Left renal pelvis (tissue), 4 donors: ENCODE measurements at places on chromosomes 2 and 18.
A peak's percentile ranks its signal among the peaks of the same experiment; 100 is the strongest.

DNA sequence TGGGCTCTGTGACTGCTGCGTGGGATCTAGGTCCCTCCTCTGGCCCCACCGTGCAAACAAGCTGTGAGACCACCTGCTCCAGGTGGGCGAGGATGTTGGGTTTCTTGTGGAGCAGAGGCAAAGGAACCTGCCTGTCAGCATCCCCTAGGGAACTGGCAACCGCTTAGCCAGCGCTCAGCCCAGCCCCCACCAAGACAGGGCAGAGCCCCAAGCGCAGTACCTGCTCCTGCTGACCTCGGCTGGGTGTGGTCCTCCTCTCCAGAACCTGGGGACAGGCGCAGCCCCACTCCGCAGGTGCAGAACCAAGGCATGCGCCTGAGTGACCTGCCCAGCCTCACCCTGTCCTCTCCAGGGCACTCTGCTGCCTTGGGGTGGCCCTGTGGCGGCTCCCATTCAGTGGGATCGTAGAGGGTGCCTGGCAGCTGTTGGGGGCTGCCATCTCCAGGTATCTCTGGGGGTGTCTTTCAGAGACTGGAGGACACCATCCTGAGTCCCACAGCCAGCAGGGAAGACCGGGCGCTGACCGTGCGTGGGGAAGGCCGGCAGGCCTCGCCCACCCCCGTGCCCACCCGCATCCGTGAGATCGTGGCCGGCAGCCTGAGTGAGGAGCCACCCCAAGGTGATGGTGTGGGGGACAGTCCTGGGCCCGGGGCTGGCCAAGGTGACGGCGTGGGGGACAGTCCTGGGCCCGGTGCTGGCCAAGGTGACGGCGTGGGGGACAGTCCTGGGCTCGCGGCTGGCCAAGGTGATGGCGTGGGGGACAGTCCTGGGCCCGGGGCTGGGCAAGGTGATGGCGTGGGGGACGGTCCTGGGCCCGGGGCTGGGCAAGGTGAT lies 12.3 kb downstream of the CROCC2 start:
- no peak for DNase-seq

DNA sequence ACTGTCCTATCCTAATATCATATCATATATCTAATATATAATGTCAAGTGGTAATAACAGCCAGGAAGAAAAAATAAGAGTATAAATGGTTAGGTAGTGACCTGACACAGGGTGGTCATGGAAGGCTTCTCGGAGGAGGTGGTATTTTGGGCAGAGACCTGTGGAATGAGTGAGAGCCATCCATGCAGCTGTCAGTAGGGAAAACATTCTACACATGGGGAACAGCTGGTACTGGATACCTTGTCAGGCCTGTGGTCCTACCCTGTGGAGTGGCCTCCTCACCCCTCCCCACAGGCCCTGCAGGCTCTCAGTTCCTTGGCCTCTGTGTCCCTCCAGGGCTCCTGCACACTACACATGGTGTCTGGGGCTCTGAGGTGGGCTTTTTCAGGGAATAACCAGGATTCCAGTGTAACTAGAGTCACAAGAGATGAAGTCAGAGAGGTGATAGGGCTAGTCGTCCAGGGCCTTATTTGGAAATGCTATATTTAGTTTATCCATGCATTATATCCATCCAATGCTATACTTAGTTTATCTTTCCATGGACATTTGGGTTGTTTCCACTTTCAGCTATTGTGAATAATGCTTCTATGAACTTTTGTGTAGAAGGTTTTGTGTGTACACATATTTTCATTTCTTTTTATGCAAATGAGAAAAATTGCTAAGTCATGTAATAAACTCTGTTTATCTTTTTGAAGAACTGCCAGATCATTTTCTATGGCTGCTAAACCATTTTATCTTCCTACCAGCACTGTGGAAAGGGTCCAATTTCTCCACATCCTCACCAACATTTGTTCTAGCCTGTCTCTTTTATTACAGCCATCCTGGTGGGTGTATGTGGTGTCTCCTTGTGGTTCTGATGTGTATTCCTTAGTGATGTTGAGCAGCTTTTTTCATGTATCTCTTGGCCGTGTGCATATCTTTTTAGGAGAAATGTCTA lies 75.6 kb downstream of the TPGS2 start:
- DNase-seq: no peak

- DNase-seq: no peak
These were observed 34.7 kb downstream of the ANKRD29 start for GRCh38 chr18:23627970-23628369.

DNA sequence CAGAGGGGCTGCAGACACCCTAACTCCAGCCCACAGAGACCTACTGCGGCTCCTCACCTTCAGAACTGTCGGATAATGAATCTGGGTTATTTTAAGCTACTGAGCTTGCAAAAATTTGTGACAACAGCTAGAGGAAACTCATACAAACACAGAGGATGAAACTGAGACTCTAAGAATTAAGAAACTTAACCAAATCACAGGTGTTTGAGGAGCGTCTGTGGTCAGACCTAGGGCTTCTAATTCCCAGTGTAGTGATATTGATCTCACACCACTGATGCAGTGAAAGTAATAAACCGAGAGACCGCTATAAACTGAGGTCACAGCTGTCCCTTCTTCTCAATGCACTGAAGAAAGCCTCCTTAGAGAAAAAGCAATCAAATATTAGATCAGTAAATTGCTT lies 110.1 kb downstream of the RGPD3 start:
- DNase-seq: no peak

DNA sequence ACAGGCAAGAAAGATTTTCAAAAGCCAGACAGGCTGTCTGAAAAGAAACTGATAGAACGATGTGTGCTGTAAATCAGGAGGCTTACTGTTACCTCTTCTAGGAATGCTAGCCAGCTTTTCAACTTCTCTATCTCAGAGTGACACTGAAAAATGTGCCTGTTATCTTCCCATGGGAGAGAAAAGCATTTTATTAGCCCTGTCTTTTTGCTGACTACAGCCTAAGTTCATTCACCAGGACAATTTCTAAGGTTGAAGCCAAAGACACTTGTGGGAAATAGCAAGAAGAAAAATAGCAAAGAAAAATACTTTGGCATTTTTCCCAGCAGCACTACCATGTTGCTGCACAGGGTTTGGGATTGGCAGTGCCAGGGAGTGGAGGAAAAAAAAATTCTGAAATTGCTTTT lies 34.0 kb downstream of the ABCB11 start:
- DNase-seq: no peak

- no peak for DNase-seq
These were observed 46.3 kb upstream of the TANK start for GRCh38 chr2:161113693-161114575.

- no peak for DNase-seq
These were observed 111.1 kb downstream of the RIT2 start for GRCh38 chr18:43004421-43004820.

DNA sequence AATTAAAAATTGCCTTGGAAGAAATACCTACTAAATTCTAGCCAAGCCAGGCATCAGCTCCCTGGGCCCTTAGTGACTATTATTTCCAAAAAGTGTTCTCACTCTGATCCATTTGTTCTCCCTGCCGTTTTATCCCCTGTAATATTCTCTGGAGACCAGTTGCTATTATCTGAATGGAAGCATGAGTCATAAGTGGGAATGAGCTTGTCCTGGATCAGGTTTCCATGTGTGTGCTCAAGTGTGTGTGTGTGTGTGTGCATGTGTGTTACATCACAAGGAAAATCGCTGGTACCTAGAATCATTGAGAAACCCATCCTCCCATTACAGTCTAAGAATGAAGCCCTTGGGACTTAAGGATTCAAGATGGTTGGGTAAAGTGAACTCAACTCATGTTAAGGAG lies 130.3 kb upstream of the CXCR4 start:
- DNase-seq: no peak

DNA sequence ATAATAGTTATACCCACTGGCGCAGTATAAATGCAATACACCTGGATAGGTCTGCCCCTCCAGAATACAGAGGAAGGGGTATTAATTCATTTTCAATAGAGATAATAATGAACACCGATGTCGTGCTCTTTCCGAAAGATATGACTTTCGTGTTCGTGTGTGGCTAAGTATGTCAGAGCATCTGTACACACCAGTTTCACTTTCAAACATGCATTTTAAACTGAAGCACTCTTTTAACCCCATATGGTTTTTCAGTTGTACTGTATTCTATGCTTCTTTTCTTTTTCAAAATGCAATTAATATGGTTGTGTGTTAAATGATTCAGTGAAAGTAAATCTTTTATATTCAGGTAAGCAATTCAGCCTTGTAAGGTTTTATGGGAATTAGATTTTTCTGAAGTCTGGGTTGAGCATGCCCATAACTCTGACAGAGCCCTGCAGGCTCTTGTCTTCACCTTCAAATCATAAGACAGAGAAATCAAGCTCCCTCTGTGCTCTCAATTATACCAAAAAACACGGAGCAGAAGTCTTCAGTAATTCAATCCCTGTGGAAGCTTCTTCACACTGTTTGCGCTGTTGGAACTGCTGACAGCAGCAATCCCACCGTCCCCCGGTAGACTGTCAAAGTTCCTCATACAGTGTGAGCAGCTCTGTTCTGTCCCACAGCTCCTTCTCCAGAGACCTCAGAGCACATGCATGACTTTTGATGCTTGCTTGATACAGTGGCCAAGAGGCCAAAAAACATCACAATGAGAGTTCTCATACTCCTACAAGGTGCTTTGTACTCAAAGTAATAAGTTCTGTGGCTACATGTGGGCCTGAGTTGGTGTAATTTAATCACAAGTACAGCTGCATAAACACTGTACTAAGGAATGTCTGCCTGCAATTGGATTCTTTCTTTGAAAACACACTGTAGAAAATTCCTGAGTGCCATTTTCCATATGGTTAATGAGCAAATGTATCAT lies 186.8 kb downstream of the ZNF521 start:
- DNase-seq: peak; percentile 31

GRCh38 chr2:126770466-126770865 lies 114.5 kb downstream of the GYPC start:
- DNase-seq: no peak

GRCh38 chr18:22668496-22668895 lies 250.8 kb upstream of the CTAGE1 start:
- no peak for DNase-seq

GRCh38 chr2:203501873-203502272 lies 33.2 kb downstream of the RAPH1 start:
- DNase-seq: no peak

- no peak for DNase-seq
These were observed 542.1 kb upstream of the SYT4 start for GRCh38 chr18:43819397-43819796.

DNA sequence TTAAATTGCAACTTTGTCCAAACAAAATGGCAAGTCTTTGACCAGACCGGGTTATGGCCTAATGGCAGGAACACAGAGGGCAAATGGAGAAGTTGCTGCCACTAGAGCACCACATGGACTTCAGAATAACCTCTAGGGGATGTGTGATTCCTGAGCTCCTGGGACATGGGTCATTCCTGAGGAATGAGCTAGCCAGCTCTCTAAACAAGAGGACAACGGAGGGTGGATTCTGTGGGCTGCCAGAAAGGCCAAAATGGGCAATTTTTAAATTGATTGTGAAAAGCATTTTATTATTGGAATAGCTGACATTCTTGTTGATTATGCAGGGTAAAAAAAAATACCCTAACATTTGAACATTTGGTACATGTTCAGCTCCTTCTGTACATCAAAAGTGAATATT lies 109.8 kb upstream of the FZD5 start:
- no peak for DNase-seq

GRCh38 chr18:47391665-47392064 lies 140.2 kb upstream of the SKOR2 start:
- DNase-seq: no peak

DNA sequence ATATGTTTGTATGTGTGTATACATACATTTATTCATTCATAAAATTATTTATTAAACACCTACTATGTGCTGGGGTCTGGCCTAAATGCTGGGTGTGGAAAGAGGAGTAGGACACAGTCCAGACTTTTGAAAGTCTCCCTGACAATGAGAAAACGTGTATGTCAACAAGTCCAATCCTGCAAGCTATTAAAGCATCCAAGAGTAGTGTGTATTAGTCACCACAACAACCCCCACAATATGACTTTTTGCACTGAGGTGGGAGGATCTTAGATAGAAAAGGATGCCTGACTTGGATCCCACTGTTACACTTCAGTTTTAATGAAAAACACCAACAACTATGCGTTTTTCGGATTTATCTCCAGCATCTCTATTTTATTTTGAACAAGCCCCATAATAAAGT lies 446.4 kb downstream of the EPHA4 start:
- no peak for DNase-seq

DNA sequence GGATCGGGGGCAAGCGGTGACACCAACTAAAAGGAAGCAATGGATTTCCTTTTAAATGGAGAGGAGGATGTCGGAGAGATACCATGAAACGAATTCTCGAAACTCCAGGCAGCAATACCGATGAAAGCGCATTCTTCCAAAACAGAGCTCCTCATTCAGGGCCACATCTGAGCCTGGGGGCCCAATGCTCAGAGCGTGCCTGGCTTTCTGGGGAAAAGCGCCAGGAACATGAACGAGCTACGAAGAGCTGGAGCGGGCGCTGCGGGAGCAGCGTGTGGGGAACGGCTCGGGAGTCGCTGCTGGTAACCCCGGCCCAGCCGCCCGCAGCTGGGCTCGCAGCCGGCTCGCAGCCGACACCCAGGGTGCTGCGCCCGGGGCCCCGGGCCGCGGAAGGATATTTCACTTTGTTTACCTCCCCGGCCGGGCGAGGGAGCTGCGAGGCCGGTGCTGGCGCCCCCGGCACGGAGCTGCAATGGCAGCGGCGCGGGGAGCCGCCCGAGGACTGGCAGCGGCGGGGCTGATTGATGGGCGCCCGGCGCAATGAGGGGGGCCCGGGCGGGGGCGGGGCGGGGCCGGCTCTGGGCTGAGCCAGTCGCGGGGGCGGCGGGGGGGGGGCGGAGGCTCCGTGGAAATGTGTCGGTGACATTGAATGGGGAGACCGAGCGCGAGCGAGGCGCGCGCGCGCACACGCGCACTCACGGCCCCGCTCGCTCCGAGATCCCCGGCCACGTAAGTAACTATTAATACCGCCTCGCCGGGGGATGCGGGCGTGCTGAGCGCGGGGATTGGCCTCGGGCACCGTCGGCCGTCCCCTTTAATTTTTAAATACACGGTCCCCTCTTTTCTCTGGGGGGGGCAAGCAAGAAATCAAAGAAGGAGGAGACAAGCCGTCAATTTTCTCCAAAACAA lies at the start of gene TRIB2:
Gene TRIB2, plus strand, starts transcription at position 655 of the 909 bp plus-strand sequence. CDS start 1,372 bp downstream, outside the sequence.
- DNase-seq: peak; percentile 68

GRCh38 chr2:183898641-183899040 lies 699.7 kb upstream of the ZNF804A start:
- no peak for DNase-seq

DNA sequence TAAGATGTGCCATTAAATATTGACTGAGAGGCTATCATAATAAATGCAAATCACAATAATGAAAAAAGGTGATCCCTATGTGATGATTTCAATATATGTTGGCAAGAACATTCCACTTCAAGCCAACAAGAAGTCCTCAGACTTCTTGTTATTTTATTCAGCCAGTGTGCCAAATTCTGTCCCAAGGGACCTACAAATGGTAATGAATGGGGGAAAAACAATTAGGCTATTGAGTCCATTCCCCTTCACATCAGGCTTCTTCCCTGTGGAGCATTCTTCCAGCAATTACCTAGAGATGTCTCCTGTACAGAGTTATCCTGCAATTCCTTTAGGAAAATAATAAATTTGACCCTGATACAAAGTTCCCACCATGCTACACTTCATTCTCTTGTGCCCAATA lies 144.4 kb downstream of the PIEZO2 start:
- DNase-seq: no peak

GRCh38 chr2:63669596-63669995 lies 80.8 kb downstream of the MDH1 start:
- no peak for DNase-seq
